ENCODE measurements at places on chromosomes 11 and 22.

GRCh38 chr22:41028841-41029240 is 63.6 kb upstream of the EP300 start:
- no peaks in the 10 kb centered on the region for H3K36me3 ChIP-seq
- DNase-seq: no peak
- H3K27me3 ChIP-seq: no peaks in the 10 kb centered on the region
- H3K4me1 ChIP-seq: no peaks in the 10 kb centered on the region

DNA sequence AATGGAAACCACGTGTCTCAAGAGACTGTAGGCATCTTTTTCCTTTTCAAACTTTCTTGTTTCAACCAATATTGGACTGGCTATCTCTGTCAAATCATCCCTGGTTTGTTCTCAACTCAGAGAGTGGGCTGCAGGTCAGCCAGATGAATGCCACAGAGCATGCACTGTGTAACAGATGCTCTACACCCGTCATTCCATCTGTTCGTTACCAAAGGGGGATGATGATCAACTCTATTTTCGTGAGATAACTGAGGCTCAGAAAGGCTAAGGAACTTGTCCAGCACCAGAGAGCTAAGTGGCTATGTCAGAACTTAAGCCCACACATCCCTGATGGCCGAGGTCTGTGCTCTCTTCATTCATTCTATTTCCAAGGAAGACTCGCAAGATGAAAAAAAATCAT is 42.1 kb downstream of the SLC1A2 start:
- H3K27ac ChIP-seq: no peak overlapping the region
- H3K4me3 ChIP-seq: no peak overlapping the region
- H3K27me3 ChIP-seq: no peaks in the 10 kb centered on the region
- no peaks in the 10 kb centered on the region for H3K36me3 ChIP-seq

- peaks cover 12% of the 10 kb centered on the region for H3K36me3 ChIP-seq
- H3K4me1 ChIP-seq: no peaks in the 10 kb centered on the region
- H3K4me3 ChIP-seq: no peak overlapping the region
These were observed 44.6 kb downstream of the SGSM3 start for GRCh38 chr22:40414838-40415505.

DNA sequence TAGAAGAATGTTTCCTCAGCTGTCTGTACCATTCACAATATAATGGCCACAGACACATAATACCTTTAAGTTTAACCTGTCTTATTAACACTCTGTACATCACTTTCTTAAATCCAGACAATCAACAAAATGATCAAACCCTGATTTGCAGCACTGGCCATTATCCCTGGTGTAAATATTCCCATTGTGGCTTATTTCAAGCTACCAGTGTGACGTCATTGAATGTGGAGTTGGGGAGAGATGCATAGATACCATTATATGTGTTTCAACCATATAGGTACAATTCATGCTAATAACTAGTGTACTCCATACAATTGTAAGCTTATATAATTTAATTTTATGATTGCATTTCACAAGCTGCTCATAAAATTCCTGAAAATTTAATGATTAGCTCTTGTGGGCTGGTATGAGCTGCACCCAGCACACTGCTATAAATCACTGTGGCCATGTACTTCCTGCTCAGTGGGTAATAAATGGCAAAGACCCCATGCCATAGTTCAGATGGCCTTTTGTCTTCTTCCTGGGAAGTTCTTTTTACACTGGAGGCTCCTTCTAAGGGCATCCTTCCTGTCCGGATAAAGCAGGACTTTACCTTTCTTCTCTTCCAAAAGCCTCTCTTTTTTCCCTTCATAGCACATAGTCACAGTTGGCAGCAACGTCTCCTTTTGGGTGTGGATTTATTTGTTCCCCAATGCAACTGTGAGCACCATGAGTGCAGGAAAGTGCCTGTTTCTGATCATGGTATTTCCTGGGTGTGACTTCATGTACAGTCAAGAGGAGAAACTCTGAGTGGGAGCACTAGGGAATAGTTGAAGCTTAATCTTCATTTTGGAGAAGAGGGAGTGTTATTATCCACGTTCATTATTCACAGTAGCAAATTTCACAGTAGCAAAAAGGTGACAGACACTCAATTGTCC is 87.8 kb downstream of the MIAT start:
- no peaks in the 10 kb centered on the region for H3K4me1 ChIP-seq
- H3K27me3 ChIP-seq: no peaks in the 10 kb centered on the region
- H3K4me3 ChIP-seq: no peak overlapping the region
- no peak for DNase-seq
- no peaks in the 10 kb centered on the region for H3K36me3 ChIP-seq

GRCh38 chr11:68446046-68446725 is 14.4 kb upstream of the PPP6R3 start:
- no peak for DNase-seq
- peaks cover 3% of the 10 kb centered on the region for H3K4me1 ChIP-seq
- no peaks in the 10 kb centered on the region for H3K27me3 ChIP-seq
- peaks cover 35% of the 10 kb centered on the region for H3K36me3 ChIP-seq
- no peak overlapping the region for H3K4me3 ChIP-seq

GRCh38 chr11:36374726-36375125 is 78.6 kb downstream of the PRR5L start:
- no peak overlapping the region for H3K27ac ChIP-seq
- H3K27me3 ChIP-seq: no peaks in the 10 kb centered on the region
- H3K4me3 ChIP-seq: no peak overlapping the region
- H3K36me3 ChIP-seq: no peaks in the 10 kb centered on the region
- H3K4me1 ChIP-seq: peaks cover 18% of the 10 kb centered on the region

DNA sequence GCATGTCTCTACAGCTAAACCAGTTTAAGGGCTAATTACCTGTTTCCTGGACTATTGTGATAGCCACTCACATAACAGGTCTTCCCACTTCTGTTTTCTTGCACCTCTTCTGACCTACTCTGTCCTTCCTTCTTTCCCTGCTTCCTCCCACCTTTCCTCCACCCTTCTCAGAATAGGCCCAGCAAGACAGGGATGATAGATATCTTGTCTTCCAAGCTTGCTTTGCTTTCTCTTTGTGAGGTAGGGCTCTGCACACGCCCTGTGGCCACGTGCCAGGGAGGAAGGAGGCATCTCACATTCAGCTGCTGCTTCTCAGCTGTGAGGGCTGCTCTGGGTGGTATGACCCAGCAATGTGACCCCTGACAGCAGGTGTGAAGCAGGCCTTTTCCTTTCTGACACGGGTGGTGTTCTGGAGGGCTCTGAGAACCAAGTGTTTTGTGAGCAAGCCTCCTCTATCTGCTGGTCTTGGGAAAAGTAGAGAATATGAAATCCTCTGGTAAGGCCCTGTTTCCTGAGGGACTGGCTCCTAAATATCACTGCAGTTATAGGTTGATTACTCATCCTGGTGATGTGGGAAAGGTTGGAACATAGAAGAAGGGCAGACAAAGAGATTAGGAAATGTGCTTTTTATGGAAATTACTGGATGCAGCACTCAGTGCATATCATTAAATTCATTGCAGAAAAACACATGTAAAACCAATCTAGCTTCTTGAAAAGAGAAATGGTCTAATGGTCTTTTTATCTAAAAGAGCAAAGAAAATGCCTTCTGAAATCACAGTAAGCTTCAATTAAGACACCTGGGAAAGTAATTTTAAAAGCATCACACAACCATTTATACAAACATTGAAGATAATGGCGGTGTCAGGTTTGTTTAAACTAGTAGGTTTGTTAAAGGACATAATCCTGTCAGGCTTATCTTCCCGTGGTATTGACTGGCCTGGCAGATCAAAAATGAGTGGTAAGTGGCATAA is 8.5 kb downstream of the AMOTL1 start:
- no peaks in the 10 kb centered on the region for H3K36me3 ChIP-seq
- H3K27me3 ChIP-seq: no peaks in the 10 kb centered on the region
- H3K4me1 ChIP-seq: peaks cover 21% of the 10 kb centered on the region
- peak overlapping the region; percentile 2 for H3K4me3 ChIP-seq
- no peak overlapping the region for H3K27ac ChIP-seq

- no peak overlapping the region for H3K4me3 ChIP-seq
- no peak overlapping the region for H3K27ac ChIP-seq
- DNase-seq: peak; percentile 3
- no peaks in the 10 kb centered on the region for H3K4me1 ChIP-seq
- no peaks in the 10 kb centered on the region for H3K36me3 ChIP-seq
These were observed 513.0 kb downstream of the SOX6 start for GRCh38 chr11:15843309-15843872.

DNA sequence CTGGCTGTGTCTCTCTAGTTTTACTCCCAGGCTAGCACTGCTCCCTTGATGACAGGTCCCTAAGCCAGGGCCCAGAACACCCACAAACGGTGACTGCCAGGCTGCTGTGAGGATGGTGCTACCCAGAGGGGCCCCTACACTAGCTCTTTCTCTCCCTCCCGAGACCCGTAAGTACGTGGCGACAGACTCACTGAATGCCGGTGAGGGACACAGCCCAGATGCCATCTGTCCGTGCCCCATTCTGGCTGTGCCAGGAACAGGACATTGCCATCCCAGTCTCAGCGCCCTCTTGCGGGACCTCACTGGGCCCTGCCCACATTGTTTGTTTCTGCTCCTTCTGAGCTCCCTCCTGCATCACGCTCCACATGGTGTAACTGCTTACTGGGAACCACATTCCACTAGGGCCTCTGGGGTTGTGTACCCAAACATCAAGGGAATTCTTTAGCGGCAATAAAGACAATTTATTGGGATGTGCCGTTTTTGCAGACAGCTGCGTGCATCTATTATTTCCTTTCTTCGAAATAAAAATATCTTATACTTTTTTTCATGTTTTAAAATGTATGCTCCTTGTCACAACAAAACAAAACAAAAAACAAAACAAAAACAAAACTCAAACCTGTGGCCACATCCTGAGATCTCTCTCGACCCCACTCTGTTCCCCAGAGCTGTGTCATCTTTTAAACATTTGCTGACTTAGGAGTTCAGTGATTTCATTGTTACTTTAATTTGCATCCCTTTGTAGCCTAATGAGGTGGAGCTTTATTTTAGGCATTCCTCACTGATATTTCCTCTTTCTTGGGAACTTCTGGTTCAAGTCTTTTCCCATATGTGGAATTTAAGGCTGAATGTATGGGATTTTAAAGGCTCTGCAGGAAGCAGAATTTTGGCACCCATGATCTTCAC is 4.4 kb upstream of the TPCN2 start:
- peak; percentile 51 for DNase-seq
- no peak overlapping the region for H3K4me3 ChIP-seq
- no peaks in the 10 kb centered on the region for H3K4me1 ChIP-seq
- H3K27me3 ChIP-seq: no peaks in the 10 kb centered on the region
- H3K27ac ChIP-seq: no peak overlapping the region

DNA sequence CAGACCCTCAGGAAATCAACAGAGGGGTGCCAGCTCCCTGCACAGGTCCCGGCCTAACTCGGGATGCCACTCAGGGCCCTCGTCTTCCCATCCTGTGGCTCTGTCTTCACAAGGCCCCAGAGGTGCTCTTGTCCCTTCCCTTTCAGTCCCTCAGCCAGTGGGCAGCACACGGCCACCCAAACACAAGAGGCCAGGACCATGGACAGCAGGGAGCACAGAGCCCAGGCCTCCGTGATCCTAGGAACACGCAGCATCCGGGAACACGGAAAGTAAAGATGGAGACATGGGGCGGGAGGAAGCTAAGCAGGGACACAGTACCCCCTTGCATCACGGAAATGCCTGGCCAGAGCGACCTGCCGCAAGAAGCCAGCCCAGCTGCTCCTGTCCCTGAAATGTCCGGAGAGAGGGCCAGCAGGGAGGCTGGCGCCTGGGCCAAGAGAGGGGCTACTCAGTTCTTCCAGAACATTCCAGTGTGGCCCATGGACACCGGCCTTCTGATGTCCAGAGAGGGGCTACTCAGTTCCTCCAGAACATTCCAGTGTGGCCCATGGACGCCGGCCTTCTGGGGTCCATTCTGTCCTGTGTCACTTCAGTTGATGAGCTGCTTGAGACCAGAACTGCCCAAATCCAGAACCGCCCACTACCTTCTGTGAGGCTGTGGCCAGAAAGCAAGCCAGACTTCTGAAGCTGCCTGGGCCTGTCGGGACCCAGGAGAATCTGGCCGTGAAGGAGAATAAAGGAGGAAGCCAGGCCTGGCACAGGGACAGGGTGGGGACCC is 274.0 kb downstream of the BRD1 start:
- no peak overlapping the region for H3K27ac ChIP-seq
- H3K36me3 ChIP-seq: no peaks in the 10 kb centered on the region
- DNase-seq: no peak
- H3K4me1 ChIP-seq: no peaks in the 10 kb centered on the region
- no peaks in the 10 kb centered on the region for H3K27me3 ChIP-seq

GRCh38 chr11:83156144-83156995 is 561 bp upstream of the PCF11 start:
- peak overlapping the region; percentile 93 for H3K27ac ChIP-seq
- H3K4me3 ChIP-seq: peak overlapping the region; percentile 77
- H3K27me3 ChIP-seq: no peaks in the 10 kb centered on the region

- no peaks in the 10 kb centered on the region for H3K27me3 ChIP-seq
- DNase-seq: no peak
- H3K4me1 ChIP-seq: no peaks in the 10 kb centered on the region
- no peak overlapping the region for H3K27ac ChIP-seq
These were observed 682.5 kb downstream of the NTM start for GRCh38 chr11:132052904-132053303.

DNA sequence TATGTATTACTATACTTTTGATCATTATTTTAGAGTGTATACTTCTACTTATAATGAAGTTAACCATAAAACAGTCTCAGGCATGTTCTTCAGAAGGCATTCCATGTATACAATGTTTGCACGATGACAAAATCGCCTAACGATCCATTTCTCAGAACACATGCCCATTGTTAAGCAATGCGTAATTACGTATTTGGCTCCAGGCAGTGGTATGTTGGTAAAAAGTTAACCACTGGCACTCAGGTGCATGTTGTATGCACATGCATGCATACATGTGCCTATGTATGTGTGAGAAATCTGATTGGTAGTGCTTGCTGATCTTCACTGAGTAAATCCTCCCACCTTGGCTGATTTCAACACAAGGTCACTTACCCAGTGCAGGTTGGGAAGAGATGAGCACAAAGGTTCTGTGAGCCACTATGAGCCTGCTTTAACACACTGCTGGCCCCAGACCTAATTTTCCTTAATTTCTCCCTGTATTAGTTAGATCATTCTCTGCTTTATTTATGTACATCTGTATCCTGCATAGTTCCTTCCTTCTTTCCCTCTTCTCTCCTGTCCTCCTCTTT is 164.6 kb downstream of the ARHGAP42 start:
- no peaks in the 10 kb centered on the region for H3K4me1 ChIP-seq
- H3K36me3 ChIP-seq: no peaks in the 10 kb centered on the region
- no peaks in the 10 kb centered on the region for H3K27me3 ChIP-seq
- no peak overlapping the region for H3K4me3 ChIP-seq
- no peak overlapping the region for H3K27ac ChIP-seq

DNA sequence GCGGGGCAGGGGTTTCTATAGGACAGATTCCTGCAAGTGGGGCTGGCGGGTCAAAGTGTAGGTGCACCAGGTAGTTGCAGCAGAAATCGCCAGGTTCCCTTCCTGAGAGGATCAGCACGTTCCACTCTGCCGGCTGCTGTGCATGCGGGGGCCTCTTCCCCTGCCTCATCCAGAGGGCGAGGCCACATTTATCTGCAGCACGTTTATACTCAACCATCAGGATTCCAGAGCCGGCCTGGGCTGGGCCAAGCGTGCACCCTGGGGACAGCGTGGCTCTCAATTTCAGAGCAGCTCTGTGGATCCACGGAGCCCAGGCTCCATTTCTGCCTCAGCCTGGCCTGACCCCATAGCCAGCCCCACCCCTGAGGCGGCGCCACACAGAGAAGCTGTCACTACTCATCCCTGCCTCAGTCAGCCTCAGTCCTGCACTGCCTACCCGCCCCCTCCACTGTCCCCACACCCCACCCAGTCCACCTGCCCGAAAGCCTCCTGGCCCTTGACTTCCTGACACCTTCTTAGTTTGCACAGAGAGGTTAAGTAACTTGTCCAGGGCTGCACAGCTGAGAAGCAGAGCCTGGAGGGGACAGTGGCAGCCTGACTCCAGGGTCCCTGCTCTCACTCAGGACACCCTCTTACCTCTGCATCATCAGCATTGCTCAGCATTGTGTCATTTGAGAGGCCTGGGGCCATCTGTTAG is 45.9 kb upstream of the RTL6 start:
- no peak for DNase-seq
- H3K27ac ChIP-seq: no peak overlapping the region
- H3K27me3 ChIP-seq: peaks cover 28% of the 10 kb centered on the region
- no peaks in the 10 kb centered on the region for H3K4me1 ChIP-seq
